ENCODE measurements at places on chromosomes 12 and 14.

GRCh38 chr12:49907352-49907751 is 3.7 kb upstream of the FAIM2 start:
- DNase-seq = no peak

DNA sequence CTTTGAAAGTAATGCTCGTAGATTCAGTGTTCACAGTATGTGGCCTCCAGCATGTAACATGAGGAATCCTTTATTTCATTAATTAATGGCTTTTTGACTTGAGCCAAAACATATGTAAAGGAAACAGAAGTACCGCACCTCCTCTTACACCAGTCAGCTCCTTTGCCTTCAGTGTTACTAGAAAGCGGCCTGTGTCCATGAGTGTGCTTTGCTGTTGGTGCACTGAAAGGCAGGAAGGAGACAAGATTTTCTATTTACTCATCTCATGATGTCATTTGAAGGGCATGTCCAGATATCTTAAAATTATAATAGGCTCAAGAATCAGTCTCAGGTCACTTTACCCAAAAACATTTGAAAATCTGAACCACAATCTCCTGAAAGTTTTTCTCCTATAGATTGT is 9.9 kb upstream of the CCT2 start:
- DNase-seq = no peak

GRCh38 chr14:20667957-20668356 is 16.4 kb upstream of the RNASE4 start:
- DNase-seq = no peak

DNA sequence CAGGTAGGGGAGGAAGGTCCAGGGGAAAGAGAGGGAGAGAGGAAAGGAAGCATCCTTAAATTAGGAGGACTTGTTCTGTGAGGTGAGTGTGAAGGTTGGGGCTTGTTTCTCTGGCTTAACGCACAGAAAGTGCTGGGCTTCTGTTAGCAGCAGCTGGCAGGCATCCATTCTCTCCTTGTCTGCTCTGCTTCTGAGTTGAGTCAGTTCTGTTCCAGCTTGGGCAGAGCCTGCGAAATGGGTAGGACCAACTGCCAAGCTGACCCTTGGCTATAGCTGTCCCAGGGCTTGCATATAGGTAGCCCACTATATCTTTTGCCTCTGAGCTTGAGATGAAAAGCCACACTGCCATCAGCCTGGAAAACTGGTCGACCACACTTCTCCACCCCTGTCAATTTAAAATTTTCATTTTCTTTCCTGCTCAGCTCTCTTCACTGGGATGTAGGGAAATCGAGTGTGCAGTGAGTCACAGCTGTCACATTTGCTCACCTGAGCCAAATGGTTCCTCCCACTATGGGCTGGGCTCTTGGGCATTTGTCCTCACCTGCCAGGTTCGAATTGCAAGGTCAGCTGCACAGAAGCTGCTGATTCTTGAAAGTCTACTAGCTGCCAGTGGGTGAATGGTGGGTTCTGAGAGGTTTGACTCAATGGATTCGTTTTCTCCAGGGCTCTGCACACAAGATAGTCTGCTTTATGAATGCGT is 256.4 kb upstream of the PWP1 start:
- DNase-seq = no peak

- DNase-seq = no peak
Observed at GRCh38 chr12:19988948-19989347, 379.4 kb upstream of the PDE3A start.

GRCh38 chr12:49296034-49296835 is 1.3 kb downstream of the PRPH start:
- peak; percentile 93 for DNase-seq

DNA sequence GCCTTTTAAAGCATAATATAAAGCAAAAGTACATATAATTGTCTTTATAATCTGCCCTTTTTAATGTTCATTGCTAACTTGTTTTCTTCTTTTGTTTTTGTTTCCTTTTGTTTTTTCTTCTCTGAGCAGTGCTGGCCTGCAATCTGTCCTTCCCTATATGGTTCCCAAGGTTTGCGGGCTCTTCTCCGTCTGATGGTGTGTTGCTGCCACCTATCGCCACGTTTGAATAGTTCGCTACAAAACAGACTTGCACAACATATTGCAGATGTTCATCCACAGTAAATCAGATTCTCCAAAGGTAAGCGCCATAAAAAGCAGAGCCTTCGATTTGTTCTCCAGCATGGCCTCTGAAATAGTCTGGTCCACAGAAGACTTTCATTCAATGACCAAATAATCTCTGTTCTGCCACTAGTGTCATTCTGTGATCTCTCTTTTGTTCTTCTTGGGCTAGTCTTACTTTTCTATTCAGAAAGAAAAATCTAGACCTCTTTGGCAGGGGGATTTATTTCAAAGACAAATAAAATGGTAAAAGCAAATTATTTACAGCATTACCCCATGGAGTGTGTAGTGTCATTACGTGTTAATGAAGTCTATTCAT is 33.5 kb downstream of the C12orf50 start:
- DNase-seq = peak; percentile 70

- peak; percentile 42 for DNase-seq
Observed at GRCh38 chr14:85529803-85530574, at the start of gene FLRT2. TSS of gene FLRT2 (plus strand) at chr14:85530144. CDS start at chr14:85621515, 91,371 bp downstream.

GRCh38 chr12:57929092-57929830 is 12.1 kb upstream of the ATP23 start:
- DNase-seq = no peak

Data from D341Med (cell line).